Stimulated activated CD4-positive, alpha-beta T cell treated with anti-CD3 and anti-CD28 coated beads, TNF-alpha, amount 100 ng/mL, for 1 hour (primary cell): ENCODE measurements at places on chromosomes 1 and 21.

- no peak for DNase-seq
Observed at GRCh38 chr21:37566790-37567615, 200.4 kb downstream of the DYRK1A start.

DNA sequence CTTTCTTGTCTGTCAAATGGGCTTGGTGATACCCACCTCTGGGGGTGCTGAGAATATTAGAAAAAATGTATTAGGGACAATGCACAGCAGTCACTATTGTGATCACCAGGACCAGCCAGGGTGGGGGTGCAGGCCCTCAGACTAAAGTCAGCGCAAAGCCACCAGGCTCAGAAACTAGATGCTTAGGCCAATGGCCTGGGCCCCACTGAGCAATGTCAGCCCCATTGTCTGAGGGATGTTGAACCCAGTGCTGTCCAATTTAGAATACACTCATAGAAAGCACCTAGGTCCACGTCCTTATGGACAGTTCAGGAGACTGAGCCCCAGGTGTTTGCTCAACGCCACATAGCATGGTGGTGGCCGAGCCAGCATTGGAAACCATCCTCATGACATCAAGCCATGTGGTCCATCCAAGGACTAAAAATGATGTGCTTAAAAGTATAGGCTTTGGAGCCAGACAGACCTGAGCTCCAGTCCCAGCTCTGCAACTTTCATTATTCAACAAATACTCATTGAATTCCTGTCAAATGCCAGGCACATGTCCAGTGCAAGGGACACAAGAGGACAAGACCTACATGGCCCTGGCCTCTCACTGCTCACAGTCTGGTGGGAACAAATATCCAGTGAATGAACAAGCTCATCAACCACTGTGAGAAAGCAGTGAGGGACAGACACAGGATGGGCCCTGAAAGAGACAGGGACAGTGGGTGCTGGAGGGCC lies 273.8 kb downstream of the MATN1 start:
- DNase-seq: no peak

- DNase-seq: no peak
Observed at GRCh38 chr1:175377394-175377793, 184.8 kb upstream of the KIAA0040 start.

- no peak for DNase-seq
Observed at GRCh38 chr1:85308833-85309350, 32.5 kb upstream of the BCL10 start.

- DNase-seq: no peak
Observed at GRCh38 chr21:37338671-37339551, 27.7 kb upstream of the DYRK1A start.

DNA sequence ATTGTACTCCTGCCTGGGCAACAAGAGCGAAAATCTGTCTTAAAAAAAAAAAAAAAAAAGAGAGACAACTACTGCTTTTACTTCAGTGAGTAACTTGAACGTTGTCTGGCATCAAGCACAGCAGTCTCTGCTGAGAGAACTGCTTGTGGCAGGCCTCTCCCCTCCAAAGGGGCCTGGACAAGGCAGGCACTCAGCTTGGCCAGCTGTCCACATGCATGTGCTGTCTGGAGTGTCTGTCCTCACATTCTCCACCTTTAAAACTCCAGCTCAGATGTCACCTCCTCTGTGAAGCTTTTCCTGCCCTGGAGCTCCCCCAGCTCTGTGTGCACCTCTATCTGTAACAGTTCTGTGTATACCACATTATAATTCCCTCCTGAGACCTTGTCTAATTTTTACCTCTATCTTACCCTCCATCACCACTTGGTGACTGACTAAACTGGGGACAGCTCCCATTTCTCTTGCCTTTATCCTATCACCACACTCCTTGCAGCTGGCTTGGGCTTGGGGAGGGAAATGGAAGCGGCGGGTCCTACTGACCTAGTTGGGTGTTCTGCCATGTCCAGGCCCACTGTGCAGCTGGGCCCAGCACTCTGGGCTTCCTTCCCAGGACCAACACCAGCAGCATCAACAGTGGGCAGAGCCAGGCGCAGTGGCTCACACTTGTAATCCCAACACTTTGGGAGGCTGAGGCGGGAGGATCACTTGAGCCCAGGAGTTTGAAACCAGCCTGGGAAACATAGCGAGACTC lies 71.4 kb upstream of the ARTN start:
- DNase-seq: no peak

DNA sequence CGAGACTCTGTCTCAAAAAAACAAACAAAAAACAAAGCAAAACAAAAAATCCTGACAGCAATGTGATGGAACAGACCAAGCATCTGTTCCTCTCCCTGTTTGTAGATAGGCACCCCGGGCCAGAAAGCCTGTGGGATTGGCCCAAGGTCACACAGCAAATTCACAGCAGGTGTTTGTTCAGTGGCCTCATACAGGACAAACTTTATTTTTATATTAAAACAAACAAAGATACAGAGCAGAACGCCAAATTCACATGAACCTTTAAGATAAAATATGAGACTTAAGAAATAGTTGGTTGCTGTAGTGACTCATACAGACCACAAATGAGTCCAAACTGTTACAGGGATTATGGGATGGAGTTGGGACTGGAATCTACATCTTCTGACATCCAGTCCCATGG lies 2.3 kb upstream of the CELA2A start:
- DNase-seq: no peak

GRCh38 chr1:178262120-178262500 lies 168.2 kb downstream of the RASAL2 start:
- no peak for DNase-seq

- no peak for DNase-seq
Observed at GRCh38 chr1:145777357-145778145, 46.3 kb downstream of the RNF115 start.

DNA sequence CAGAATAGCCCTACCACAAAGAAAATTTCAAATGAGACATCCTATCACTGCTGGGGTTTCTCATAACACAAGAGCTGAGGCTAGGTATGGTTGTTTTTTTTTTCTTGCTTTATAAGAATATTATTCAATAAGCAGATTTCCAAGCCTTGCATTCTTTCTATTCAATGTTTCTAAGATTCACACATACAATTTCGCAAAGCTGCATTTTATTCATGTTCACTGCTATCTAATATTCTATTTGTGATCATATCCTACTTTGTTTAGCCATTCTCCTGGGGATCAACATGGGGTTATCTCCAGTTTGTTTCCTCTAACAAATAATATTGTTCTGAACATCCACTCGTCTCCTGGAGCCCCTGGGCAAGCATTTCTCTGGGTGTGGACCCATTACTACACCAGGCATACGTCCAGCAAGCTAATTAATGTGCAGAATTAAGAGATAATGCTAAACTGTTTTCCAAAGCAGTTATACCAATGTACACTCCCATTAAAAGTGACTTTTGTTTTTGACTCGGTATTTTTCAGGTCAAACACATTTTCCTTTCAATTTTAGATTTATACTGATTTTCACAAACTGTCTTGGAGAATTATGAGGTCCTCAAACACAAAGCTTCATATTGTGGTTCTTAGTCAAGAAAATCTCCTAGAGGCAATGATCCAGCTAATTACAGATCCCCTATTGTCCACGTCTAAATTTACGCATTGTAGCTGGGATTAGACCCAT lies 15.7 kb upstream of the HLCS start:
- DNase-seq: no peak

GRCh38 chr1:241061062-241061461 lies 295.9 kb downstream of the RGS7 start:
- DNase-seq: no peak

DNA sequence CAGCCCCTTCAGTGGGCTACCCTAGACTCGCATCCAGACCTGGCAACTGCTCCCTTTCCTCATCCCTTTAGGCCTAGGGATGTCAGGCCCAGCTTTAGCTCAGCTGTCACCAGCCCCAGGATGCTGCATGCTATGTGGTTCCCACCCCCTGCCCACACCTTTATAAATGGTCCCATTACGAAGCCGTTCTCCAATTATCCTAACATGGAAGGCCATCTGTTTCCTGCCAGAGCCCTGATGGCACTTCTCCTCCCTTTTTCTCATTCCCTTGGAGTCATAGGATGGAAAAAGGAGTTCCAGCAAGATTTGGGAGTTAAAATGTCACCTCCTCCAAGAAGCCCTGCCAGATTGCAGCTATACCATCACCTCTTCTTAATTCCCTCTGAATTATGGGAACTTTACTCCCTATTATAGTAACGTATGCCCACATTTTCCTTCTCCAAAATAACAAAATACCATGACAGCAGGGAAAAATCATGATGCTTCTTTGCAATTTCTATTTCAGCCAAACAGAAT lies 205.0 kb upstream of the GRIK3 start:
- DNase-seq: no peak

DNA sequence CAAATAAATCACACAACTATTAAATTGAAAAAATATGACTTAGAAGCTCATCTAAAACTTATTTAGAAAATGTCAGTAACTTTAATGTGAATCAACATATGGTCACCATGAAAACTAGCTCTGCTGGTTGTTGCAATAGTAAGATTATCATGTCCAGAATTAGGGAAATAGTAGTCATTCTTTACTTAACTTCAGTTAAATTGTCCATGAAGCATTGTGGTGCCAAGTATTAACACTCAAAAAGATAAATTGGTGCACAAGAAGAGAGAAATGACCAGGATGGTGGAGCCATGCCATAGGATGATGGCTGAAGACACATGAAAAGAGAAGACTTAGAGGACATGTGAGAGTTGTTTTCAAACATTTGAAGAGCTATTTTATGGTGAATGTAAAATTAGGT lies 130.2 kb upstream of the PTGFR start:
- DNase-seq: no peak

DNA sequence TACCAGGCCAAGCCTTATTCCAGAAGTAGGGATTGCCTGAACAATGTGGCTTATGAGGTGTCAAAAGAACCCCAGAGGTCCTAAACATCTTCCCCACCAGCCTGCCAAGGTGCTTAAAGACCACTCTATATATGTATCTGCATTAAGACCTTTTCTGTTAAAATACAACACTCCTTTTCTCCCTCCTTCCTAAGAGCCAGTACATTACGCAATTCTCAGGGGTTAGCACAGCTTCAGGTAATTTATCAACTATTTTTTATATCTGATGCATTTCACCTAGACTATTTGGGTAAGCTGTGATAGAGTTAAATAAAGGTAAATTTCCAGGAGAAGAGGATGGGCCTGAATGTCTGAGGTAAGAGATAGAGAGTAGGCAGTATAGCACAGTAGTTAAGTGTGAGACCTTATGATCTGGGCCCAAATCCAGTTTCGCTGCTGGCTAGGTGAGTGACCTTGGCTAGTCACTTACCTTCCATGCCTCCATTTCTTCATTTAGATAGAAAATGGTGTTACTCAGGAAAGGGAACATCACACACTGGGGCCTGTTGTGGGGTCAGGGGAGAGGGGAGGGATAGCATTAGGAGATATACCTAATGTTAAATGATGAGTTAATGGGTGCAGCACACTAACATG lies 5.1 kb upstream of the CCN1 start:
- no peak for DNase-seq

DNA sequence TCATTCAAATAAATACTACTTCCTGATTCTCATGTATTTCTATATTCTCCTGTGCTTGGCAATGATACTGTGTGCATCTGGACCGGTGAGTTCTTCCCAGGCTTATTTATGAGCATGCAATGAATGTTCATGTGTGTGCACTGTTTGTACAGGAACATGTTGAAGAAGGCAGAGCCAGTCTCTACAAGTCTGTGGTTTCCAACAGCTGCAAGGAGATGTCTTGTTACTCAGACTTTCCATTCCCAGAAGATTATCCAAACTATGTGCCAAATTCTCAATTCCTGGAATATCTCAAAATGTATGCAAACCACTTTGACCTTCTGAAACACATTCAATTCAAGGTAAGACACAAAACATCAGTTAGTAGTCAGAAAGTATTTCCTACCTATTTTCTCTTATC lies 19.1 kb downstream of the FMO1 start:
- DNase-seq: no peak

- no peak for DNase-seq
Observed at GRCh38 chr1:46248122-46248920, 758 bp downstream of the RAD54L start.

- no peak for DNase-seq
Observed at GRCh38 chr21:26948194-26948593, 18.7 kb downstream of the ADAMTS5 start.

DNA sequence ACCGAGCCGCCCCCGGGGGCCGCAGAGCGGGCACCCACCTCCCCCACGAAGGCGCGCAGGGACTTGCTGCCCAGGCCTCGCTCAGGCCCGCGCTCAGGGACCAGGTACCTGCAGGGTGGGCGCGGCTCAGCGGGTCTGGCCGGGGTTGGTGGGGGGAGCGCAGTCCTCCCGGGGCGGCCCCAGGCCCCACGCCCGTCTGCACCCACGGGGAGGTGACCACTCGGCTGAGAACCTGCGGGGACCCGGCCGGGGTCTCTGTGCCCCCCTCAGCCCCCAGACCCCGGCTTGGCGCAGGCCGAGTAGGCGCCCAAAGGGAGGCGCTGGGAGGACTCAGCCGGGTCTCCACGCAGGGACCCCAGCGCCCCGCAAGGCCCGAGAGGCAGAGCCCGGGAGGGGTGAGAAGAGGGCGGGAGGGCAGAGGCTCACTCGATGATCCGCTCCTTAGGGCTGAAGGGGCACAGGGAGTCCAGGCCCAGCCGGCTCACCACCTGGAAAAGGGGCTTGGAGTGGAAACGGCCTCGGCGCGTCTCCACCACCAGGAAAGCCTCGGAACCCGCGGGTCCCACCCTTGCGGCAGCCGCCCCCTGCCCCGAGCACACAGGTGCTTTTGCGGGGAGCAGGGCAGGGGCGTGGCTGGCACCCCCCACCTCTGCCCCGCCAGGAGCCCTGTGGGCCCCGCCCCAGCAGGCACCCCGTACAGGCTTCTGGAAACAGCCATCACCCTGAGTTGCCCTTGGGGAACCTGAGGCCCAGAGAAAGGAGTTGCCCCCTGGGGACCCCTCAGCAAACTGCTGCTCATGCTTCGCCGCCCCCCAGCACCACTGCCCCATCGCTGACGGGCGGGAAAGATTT lies 9.3 kb downstream of the FTCD start:
- no peak for DNase-seq

- DNase-seq: no peak
Observed at GRCh38 chr1:14932034-14932638, 221.4 kb upstream of the TMEM51 start.

- no peak for DNase-seq
Observed at GRCh38 chr1:100511058-100511457, 26.9 kb upstream of the GPR88 start.

DNA sequence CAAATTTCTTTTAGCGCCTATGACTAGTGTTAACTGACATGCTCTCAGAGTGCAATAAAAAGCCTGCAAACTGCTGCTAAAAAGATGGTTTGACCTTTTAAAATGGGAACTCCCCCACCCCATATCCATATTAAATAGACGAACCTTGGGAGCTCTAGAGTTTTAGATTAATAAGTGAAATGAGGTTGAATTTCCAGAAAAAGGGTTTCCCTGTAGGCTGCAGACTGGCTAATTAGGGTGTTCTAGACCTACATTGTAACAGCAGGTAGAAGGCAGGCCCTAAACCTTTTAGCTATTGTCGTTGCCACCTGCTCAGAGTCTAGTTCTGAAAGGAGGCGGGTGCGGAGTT lies 2.2 kb downstream of the FAM78B start:
- DNase-seq: no peak

- DNase-seq: no peak
Observed at GRCh38 chr1:78840453-78841271, 165.9 kb downstream of the ADGRL4 start.
